Panc1 (cell line): ENCODE measurements at places on chromosomes 2 and 18. TPM values are rescaled to one million over a fixed set of nuclear protein-coding genes. Genes with fewer than 3 reads are reported as not detected.

- no peak overlapping the region for H3K4me3 ChIP-seq
- no peaks in the 10 kb centered on the region for H3K4me1 ChIP-seq
- no peak overlapping the region for H3K27ac ChIP-seq
- no peak for DNase-seq
Observed at GRCh38 chr2:217632043-217632442, 370.8 kb downstream of the TNS1 start.

DNA sequence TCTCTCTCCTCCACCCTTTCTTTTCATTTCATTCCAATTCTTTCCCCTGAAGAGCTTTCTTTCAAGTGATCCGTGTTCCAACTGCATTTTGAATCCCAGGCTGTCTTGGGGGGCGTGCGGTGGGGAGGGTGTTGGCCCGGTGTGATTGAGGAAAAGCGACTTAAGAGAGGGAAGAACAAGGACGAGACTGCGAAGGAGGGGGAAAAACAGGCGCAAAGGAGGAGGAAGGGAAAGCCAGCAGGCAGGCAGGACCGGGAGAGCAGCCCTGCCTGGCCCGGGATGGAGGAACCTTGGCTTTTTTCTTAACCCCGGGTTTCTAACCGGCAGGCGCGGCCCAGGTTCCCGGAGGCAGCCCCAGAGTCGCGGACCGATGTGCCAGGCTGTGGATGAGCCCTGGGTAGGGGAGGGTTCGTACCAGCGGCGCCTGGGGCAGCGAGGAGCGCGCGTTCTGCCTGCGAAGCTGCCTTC is 1.3 kb downstream of the ADCYAP1 start:
- no peak overlapping the region for H3K4me3 ChIP-seq
- no peak for DNase-seq
- H3K27me3 ChIP-seq: peaks cover 28% of the 10 kb centered on the region
- no peaks in the 10 kb centered on the region for H3K4me1 ChIP-seq
- H3K27ac ChIP-seq: no peak overlapping the region
- H3K36me3 ChIP-seq: no peaks in the 10 kb centered on the region

DNA sequence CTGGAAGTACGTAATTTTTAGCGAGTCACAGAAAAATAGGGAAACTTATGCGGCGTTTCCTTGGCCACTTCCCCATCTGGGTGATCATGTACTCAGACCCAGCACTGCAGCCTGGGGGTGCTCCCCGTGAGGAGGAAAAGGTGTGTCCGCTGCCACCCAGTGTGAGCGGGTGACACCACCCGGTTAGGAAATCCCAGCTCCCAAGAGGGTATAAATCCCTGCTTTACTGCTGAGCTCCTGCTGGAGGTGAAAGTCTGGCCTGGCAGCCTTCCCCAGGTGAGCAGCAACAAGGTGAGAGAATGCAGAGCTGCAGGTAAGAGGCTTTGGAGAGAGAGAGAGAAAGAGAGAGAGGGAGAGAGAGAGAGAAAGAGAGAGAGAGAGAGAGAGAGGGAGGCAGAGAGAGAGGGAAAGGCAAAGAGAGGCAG is at the start of gene IL1R2:
IL1R2 (plus strand) TSS at position 240 of the 425 bp plus-strand sequence. CDS start 16,616 bp downstream, outside the sequence.
- no peak for DNase-seq
- H3K4me3 ChIP-seq: no peak within 1 kb of the TSS
- no peaks in the 10 kb centered on the region for H3K36me3 ChIP-seq
- peaks cover 8% of the 10 kb centered on the region for H3K27me3 ChIP-seq
- H3K27ac ChIP-seq: no peak within 1 kb of the TSS

GRCh38 chr18:55515941-55516710 is 71.9 kb downstream of the TCF4 start:
- no peak for DNase-seq
- no peak overlapping the region for H3K4me3 ChIP-seq
- no peaks in the 10 kb centered on the region for H3K4me1 ChIP-seq

DNA sequence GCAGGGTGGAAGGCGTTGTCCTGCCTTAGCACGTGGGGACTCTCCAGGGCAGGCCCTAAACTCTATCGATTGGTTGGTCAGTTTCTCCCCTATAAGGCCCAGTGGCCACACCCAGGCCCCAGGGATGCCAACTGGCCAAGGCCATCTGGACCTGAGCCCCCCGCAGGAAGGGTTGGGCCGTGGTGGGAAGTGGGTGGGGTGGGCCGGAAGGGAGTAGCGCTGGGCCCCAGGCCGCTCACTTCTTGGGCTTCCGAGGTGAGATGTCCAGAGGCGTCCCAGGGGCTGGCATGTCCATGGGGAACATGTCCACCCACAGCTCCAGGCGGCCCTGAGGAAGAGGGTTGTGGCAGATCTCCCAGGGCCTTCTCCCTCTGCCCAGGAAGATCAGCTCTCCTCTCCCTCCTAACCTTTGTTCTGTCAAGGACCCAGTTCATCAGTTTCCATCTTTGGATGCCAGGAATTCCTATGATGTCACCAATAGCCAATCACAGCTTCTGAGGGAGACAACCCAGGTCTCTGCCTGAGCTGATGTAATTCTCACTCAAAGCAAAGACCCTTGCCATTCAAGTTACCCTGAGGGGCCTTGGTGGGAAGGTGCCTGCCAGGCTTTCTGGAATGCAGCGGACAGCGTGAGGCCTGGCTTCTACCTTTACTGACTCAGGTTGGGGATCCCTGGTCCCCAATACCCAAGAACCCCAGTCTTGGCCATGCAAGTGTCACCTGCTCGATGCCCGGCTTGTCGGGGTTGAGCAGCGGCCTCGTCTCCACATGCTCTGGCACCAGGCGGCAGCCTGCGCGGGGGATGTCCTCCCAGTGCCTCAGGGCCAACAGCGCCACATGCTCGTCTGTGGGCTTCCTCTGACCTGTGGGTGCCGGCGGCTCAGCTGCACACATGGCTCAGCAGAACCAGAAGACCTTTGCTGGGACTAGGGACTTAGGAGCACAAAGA is 14.4 kb downstream of the OTOF start:
- no peak for DNase-seq
- H3K4me1 ChIP-seq: no peaks in the 10 kb centered on the region
- no peak overlapping the region for H3K27ac ChIP-seq
- no peak overlapping the region for H3K4me3 ChIP-seq

- H3K4me3 ChIP-seq: no peak overlapping the region
- peaks cover 7% of the 10 kb centered on the region; the same call in 1 of the 2 replicates for H3K27me3 ChIP-seq
- no peaks in the 10 kb centered on the region for H3K36me3 ChIP-seq
- H3K27ac ChIP-seq: no peak overlapping the region
- DNase-seq: no peak
- no peaks in the 10 kb centered on the region for H3K4me1 ChIP-seq
Observed at GRCh38 chr2:159853101-159853500, 55.1 kb upstream of the CD302 start.

GRCh38 chr2:108564510-108564909 is 30.2 kb downstream of the LIMS1 start:
- H3K27ac ChIP-seq: no peak overlapping the region
- H3K4me1 ChIP-seq: peaks cover 6% of the 10 kb centered on the region
- H3K4me3 ChIP-seq: no peak overlapping the region
- no peak for DNase-seq
- no peaks in the 10 kb centered on the region for H3K36me3 ChIP-seq

GRCh38 chr2:46164529-46165301 is 132.5 kb upstream of the EPAS1 start:
- DNase-seq: no peak
- H3K4me1 ChIP-seq: peaks cover 6% of the 10 kb centered on the region
- no peaks in the 10 kb centered on the region for H3K36me3 ChIP-seq

- no peak overlapping the region for H3K27ac ChIP-seq
- H3K4me1 ChIP-seq: no peaks in the 10 kb centered on the region
- no peak for DNase-seq
- no peaks in the 10 kb centered on the region for H3K27me3 ChIP-seq
- H3K4me3 ChIP-seq: no peak overlapping the region
- H3K36me3 ChIP-seq: peaks cover 11% of the 10 kb centered on the region; the same call in 1 of the 2 replicates
Observed at GRCh38 chr2:58221909-58222308, 19.2 kb downstream of the FANCL start.

DNA sequence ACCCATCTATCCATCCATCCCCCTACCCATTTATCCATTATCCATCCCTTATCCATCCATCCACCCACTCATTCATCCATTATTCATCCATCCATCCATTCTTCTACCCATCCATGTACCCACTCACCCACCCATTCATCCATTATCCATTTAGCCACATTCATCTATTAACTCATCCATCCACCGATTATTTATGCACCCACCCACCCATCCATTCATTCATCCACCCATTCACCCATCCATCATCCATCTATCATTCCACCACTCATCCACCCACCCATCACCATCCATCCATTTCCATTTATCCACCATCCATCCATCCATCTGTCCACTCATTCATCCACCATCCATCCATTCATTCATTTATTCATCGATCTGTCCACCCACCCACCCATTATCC is 137.4 kb upstream of the CTDP1 start:
- H3K27ac ChIP-seq: no peak overlapping the region
- no peaks in the 10 kb centered on the region for H3K4me1 ChIP-seq
- no peak overlapping the region for H3K4me3 ChIP-seq
- H3K27me3 ChIP-seq: peaks cover 18% of the 10 kb centered on the region

DNA sequence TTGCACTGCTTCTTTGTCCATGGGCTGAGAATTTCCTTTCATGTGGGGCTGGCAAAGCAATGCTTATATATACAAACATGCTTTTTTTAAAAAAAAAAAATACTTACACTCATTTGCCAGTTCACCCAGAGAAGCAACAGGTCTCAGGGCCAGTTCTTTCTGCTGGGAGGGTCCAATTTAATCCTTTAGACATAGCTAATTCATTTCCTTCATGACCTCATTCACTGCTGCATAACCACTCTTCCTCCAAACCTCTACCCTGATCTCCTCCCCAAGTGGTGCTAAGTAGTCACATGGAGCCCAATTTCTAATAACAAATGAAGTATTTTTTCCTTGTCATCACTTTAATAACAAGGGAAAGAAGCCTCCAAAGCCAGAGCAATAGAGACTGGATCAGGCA is 17.1 kb upstream of the TMEM178A start:
- no peaks in the 10 kb centered on the region for H3K27me3 ChIP-seq
- no peak for DNase-seq
- H3K27ac ChIP-seq: no peak overlapping the region
- no peaks in the 10 kb centered on the region for H3K4me1 ChIP-seq
- no peak overlapping the region for H3K4me3 ChIP-seq

DNA sequence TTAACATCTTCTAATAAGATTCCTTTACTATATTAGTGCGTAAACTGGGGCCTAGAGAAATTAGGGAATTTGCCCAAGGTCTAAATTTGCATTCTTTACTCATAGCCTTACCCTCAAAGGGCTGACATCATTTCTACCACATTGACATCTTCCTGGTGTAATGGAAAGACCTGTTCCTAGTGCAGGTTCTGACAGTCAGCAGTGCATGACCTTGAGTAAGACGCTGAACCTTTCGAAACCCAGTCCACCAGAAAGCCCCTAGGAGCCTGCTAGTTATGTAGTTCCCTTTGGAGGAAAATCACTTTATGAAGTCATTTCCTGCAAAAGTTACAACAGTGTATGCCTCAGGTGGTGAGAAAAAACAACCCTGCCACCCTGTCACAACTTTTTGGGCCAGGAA is 388.3 kb downstream of the TNS1 start:
- H3K27ac ChIP-seq: no peak overlapping the region
- H3K36me3 ChIP-seq: no peaks in the 10 kb centered on the region
- no peak overlapping the region for H3K4me3 ChIP-seq
- no peaks in the 10 kb centered on the region for H3K4me1 ChIP-seq
- no peaks in the 10 kb centered on the region for H3K27me3 ChIP-seq

PLGLB2 gene
- not detected for total RNA-seq

IL1F10 gene
- not detected for total RNA-seq

PROC gene
- 1.1 TPM for total RNA-seq
